ENCODE measurements at places on chromosomes 12 and 14. TPM values are rescaled to one million over a fixed set of nuclear protein-coding genes. Genes with fewer than 3 reads are reported as not detected.
A peak's percentile ranks its signal among the peaks of the same experiment; 100 is the strongest.

PTPRQ gene
- 0.95 TPM for total RNA-seq

DNA sequence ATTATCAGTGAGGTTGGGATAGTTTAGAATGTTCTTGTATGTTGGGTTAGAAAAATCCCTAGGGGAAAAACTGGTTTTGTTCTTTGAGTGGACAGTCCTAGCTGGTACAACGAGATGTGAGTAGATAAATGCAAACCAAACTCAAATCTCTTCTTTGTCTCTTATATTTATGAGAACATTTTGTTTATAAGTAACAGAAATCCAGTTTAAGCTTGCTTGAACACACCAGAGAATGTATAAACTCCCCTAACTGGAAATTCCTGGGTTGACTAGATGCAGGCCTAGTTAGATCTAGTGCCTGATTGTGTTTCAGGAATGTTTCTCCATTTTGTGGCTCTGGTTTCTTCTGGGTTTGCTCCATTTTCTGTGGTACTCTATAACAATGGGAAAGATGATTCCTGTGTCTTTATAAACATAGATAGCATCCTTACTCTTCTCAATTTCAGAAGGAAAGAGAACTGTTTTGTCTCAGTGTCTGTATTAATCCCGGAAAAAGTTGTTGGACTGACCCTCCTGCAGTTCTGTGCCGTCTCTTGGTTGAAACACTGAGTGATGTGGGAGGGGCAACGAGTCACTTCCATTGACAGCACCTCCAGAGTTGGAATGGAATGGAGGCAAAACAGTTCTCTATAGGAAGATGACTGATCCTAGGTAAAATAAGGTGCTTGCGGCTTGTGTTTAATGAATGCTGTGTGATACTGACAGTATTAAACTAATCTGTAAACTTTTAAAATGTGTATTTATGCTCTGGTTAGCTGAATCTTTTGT, 244.8 kb downstream of the TMTC2 start:
- H3K27me3 ChIP-seq = no peaks in the 10 kb centered on the region
- DNase-seq = peak; percentile 31
- peaks cover 4% of the 10 kb centered on the region for H3K36me3 ChIP-seq
- no peaks in the 10 kb centered on the region for H3K4me1 ChIP-seq
- no peak overlapping the region for H3K27ac ChIP-seq

DNA sequence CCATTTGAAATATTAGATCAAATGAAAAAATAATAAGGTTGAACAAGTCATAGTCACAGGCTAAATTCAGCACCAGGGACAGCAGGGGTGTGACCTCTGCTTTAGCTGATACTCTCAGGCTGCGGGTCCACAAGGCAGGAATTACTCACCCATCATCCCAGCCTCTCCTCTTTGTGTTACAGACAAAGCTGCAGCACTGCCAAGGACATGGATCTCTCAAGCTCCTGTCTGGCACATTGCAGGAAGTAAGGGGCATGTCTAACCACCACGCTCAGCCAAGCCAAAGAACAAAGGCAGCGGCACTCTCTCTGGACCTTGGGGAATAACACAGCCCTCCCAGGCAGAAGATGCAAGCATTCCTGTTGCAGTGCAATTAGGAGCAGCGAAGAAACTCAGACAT, 783.8 kb downstream of the VRK1 start:
- peak; percentile 16 for DNase-seq
- no peaks in the 10 kb centered on the region for H3K27me3 ChIP-seq
- no peaks in the 10 kb centered on the region for H3K36me3 ChIP-seq
- H3K4me1 ChIP-seq = no peaks in the 10 kb centered on the region
- H3K27ac ChIP-seq = no peak overlapping the region

DNA sequence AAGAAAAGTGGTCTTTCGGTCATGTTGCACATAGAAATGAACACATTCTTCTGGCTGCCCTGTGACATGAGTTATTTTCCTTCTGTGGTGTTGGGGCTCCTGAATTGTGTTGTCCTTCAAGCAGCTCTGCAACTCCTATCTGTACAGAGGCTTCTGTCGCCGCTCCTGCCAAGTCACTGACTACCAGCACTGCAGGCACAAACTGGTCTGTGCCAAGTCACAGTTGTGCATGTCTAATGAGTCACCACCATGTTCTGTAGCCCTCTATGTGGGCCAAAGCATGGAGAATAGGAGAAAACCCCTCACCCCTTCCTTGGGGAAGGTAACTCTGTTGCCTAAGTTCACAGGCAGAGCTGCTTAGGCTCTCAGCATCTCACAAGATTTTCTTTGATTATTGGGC, 283.3 kb downstream of the RPL10L start:
- H3K27ac ChIP-seq = no peak overlapping the region
- H3K4me3 ChIP-seq = no peak overlapping the region
- no peaks in the 10 kb centered on the region for H3K4me1 ChIP-seq
- no peaks in the 10 kb centered on the region for H3K36me3 ChIP-seq
- no peaks in the 10 kb centered on the region for H3K27me3 ChIP-seq

GRCh38 chr12:66456612-66457011, 154.3 kb downstream of the HELB start:
- H3K27me3 ChIP-seq = no peaks in the 10 kb centered on the region
- H3K4me3 ChIP-seq = no peak overlapping the region
- no peak overlapping the region for H3K27ac ChIP-seq
- no peaks in the 10 kb centered on the region for H3K4me1 ChIP-seq

RHEBL1 gene
- total RNA-seq = 0.51 TPM

PRB2 gene
- not detected for total RNA-seq

BHLHE41 gene
- total RNA-seq = 39.0 TPM

GRCh38 chr12:129681151-129681550, 222.7 kb downstream of the TMEM132D start:
- H3K27ac ChIP-seq = no peak overlapping the region
- no peak overlapping the region for H3K4me3 ChIP-seq
- H3K36me3 ChIP-seq = no peaks in the 10 kb centered on the region
- H3K27me3 ChIP-seq = no peaks in the 10 kb centered on the region
- DNase-seq = no peak

GRCh38 chr12:65269603-65270002, 8.9 kb upstream of the MSRB3 start:
- H3K4me3 ChIP-seq = no peak overlapping the region
- H3K4me1 ChIP-seq = no peaks in the 10 kb centered on the region
- DNase-seq = peak; percentile 8
- H3K36me3 ChIP-seq = no peaks in the 10 kb centered on the region
- H3K27me3 ChIP-seq = peaks cover 3% of the 10 kb centered on the region

GRCh38 chr14:56295743-56296142, 177.5 kb downstream of the PELI2 start:
- H3K36me3 ChIP-seq = peaks cover 10% of the 10 kb centered on the region
- H3K27ac ChIP-seq = no peak overlapping the region
- no peaks in the 10 kb centered on the region for H3K4me1 ChIP-seq
- DNase-seq = no peak
- H3K4me3 ChIP-seq = no peak overlapping the region
- no peaks in the 10 kb centered on the region for H3K27me3 ChIP-seq

- H3K4me3 ChIP-seq = peak overlapping the region; percentile 60
- H3K27ac ChIP-seq = peak overlapping the region; percentile 91
- H3K4me1 ChIP-seq = peaks cover 44% of the 10 kb centered on the region
- H3K27me3 ChIP-seq = no peaks in the 10 kb centered on the region
- DNase-seq = peak; percentile 50
- peaks cover 3% of the 10 kb centered on the region for H3K36me3 ChIP-seq
These were observed 12.4 kb upstream of the ITGB7 start for GRCh38 chr12:53219292-53219955.

HCAR2 gene
- 7.1 TPM for total RNA-seq

STAC3 gene
- 5.9 TPM for total RNA-seq

- no peak for DNase-seq
- peaks cover 4% of the 10 kb centered on the region for H3K4me1 ChIP-seq
- no peak overlapping the region for H3K4me3 ChIP-seq
These were observed 3.0 kb downstream of the GPN3 start for GRCh38 chr12:110465024-110465423.

DNA sequence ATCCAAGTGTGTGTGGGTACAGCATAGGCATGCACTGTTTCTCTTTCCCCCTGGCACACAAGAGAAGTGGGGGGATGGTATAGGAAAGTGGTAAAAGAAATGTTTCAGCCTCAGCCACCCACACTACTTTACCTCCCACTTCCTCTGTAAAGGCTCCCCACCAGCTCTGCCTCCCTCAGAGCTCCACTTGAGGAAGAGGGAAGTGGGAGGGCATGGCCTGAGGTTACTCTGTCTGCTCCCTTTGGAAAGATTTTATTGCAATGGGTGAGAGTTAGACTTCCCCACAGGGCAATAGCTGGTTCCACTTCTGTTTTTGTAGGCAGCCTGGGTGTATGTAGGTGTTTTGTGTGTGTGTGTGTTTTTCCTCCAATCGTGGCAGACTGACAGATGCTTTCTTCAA, 145.3 kb downstream of the SSPN start:
- no peak overlapping the region for H3K4me3 ChIP-seq
- H3K36me3 ChIP-seq = peaks cover 2% of the 10 kb centered on the region
- H3K4me1 ChIP-seq = no peaks in the 10 kb centered on the region

- H3K4me1 ChIP-seq = no peaks in the 10 kb centered on the region
- no peak for DNase-seq
- no peaks in the 10 kb centered on the region for H3K36me3 ChIP-seq
- H3K27ac ChIP-seq = no peak overlapping the region
- H3K4me3 ChIP-seq = no peak overlapping the region
These were observed 167.9 kb downstream of the FSCB start for GRCh38 chr14:44339231-44339630.

NPFF gene
- not detected for total RNA-seq

- H3K27me3 ChIP-seq = peaks cover 20% of the 10 kb centered on the region
- DNase-seq = no peak
- H3K4me3 ChIP-seq = no peak overlapping the region
- H3K36me3 ChIP-seq = no peaks in the 10 kb centered on the region
These were observed 65.6 kb upstream of the USP15 start for GRCh38 chr12:62194616-62195015.

DNA sequence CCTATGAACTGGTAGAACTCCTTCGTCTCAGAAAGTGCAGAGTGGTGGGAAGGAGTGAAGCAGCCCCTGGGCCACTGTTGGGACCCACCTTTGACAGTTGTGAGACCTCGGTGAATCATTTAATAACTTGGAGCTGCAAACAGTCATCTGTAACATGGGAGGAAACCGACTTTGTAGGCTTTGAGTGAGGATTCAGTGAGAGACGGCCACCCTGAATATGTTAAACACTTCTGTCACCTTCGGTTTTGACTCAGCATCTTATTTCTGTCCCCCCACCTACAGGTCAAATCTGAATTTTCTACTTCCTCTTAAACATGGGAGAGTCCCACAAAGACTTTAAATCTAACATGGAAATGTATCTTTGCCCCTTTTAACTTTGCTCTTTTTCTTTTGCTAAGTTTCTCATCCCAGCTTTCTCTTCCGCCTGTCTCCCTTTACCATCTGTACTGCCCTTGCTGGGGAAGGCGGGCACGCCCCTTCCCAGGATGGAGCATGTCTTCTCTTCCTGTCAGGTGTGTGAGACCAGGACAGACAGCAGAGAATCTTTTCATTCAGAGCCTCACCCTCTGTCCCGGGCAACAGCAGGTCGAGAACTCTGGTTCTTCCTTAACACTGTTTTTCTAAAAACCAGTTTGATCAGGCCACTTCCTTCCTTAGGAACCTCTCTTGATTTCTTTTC, 37.1 kb downstream of the ZC3H14 start:
- no peak for DNase-seq
- no peak overlapping the region for H3K4me3 ChIP-seq
- H3K27me3 ChIP-seq = no peaks in the 10 kb centered on the region
- H3K4me1 ChIP-seq = no peaks in the 10 kb centered on the region
- H3K27ac ChIP-seq = no peak overlapping the region

DNA sequence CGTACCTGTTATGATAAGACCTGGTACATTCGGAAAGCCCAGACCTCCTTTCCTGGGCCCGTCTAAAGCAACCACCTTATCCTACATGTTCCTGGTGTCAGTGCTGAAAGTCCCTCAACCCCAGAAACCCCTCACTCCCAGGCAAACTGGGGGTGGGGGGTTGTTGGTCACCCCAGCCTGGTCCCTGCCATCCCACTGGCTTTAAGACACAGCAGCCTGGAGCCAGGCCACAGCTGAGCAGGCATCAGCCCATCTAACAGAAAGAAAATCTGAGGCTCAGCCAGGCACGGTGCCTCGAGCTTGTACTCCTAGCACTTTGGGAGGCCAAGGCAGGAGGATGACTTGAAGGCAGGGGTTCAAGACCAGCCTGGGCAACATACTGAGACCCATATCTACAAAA, 4.5 kb downstream of the SELPLG start:
- H3K27me3 ChIP-seq = no peaks in the 10 kb centered on the region
- H3K27ac ChIP-seq = peak overlapping the region; percentile 89
- H3K4me3 ChIP-seq = no peak overlapping the region

DNA sequence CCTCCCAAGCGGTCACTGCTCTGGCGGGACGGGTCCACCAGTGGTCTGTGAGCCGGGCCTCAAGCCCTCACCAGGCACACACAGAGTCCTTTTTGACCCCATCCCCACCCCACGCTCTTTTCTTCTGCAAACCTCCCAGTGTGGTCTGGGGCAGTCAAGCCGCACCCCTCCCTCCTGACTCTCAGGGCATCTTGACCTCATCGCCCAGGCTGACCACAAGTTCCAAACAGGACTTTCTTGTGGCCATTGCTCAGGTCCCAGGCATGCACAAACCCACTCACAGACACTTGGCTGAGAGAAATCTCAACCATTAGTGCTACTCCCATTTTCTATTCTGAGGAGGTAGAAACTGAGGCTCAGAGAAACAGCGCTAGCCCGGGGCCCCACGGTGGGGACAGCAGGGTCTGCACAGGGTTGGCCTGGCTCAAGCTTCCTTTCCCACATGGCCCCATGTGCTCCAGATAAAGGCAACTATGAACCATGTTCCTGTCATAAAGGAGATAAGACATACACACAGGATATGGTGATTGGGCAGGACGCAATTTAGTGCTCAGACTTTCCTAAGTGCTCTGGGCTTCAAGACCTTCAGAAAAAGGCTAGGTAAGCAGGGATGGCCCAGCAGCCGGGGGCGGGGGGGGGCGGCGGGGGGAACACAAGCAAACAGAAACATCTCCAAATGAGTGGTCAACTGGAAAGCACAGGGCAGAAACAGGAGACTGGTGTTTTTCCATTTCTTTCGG, 69.6 kb downstream of the ITPK1 start:
- no peaks in the 10 kb centered on the region for H3K27me3 ChIP-seq
- peaks cover 23% of the 10 kb centered on the region for H3K4me1 ChIP-seq
- no peak for DNase-seq
- no peaks in the 10 kb centered on the region for H3K36me3 ChIP-seq
- H3K4me3 ChIP-seq = no peak overlapping the region
- H3K27ac ChIP-seq = no peak overlapping the region

DNA sequence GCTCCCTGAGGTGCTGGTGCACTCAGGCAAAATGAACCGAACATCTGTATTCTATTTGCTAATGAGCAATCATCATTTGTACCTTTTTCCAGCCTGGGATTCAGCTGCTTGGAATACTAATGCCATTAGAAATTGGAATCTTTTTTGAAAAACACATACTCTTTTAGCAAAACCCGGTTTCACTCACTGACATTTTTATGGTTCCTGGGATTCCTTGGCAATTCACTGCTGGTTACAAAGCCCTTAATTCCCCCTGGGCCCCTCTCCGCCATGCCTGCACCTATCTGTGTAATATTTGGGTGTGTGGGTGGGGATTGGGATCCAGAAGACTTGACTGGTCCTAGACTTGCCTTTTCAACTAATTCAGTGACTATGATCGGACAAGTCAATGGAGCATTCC, 199.1 kb downstream of the FOXN3 start:
- H3K27me3 ChIP-seq = no peaks in the 10 kb centered on the region
- no peak for DNase-seq
- H3K36me3 ChIP-seq = no peaks in the 10 kb centered on the region
- H3K4me3 ChIP-seq = no peak overlapping the region
- H3K4me1 ChIP-seq = peaks cover 18% of the 10 kb centered on the region
- no peak overlapping the region for H3K27ac ChIP-seq

ZBTB39 gene
- 9.1 TPM for total RNA-seq

CMKLR1 gene
- 20.5 TPM for total RNA-seq

OR8S1 gene
- total RNA-seq = not detected

MRPS35 gene
- 30.9 TPM for total RNA-seq

GRCh38 chr14:69376439-69376838, 21.7 kb downstream of the ERH start:
- peaks cover 30% of the 10 kb centered on the region for H3K36me3 ChIP-seq
- H3K27me3 ChIP-seq = no peaks in the 10 kb centered on the region
- no peak overlapping the region for H3K4me3 ChIP-seq
- no peak overlapping the region for H3K27ac ChIP-seq
- no peak for DNase-seq

All from lung (tissue), 17 donors.